Iris pigment epithelial cell (primary cell): ENCODE measurements at places on chromosomes 16 and 17.

DNA sequence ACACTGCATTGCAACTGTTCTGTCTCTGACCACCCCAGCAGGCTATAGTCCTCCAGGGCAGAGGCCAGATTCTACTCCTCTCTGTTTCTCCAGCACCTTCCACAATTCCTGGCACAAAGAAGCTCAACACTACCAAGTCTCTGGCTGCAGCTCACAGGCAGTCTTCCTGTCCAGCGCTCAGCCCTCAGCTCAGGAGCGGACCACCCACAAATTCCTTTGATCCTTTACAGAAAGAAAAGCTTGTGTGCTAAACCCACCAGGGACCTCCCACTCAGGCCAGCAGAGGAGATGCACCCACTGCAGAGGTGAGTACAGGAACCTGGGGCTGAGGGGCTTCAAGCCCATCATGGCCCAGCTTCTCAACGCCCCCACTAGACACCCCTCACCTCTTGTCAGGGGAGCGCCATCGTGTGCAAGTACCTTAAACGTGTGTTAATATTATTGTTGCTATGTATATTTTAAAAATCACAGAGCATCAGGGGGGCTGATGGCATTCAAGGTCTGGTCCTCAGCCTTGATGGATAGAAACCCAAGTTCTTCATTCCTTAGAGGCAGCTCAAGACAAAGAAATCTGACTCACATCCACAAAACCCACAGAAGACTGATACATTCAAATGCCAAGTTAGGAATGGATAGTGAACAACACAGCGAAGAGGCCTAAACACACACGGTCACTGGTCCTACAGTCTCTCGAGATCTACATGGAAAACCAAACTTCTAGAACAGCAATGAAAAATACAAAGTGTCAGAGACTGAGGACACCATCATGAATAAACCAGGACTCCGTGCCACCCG is 8.4 kb downstream of the HSDL1 start:
- peak; percentile 29 for DNase-seq

DNA sequence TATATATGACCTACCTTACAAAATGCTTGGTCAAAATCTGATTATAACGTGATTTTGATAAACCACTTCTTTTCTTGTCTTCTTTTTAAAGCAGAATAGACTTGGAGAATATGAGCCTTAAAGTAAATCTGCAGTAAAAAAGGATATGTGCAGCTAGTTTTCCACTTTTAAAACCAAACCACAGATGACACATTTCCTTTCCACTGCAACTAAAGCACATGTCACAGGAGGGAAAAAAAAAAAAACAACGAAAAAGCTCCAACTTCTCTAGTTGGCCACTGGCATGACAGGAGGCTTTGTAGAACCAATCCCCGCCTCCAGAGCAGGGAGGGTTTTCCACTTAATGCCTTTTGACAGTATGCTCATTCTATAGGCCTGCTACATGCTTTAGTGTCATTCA is at the start of gene EVI2A:
TSS of gene EVI2A (minus strand) at position 142 of the 400 bp plus-strand sequence. CDS start 2,609 bp downstream, outside the sequence.
- peak; percentile 92 for DNase-seq

- DNase-seq, result peak; percentile 37
Measured at GRCh38 chr16:50548125-50548908, at the start of gene NKD1. Gene NKD1, plus strand, starts transcription at chr16:50548396. Its CDS starts 158 bp downstream, at chr16:50548554.

DNA sequence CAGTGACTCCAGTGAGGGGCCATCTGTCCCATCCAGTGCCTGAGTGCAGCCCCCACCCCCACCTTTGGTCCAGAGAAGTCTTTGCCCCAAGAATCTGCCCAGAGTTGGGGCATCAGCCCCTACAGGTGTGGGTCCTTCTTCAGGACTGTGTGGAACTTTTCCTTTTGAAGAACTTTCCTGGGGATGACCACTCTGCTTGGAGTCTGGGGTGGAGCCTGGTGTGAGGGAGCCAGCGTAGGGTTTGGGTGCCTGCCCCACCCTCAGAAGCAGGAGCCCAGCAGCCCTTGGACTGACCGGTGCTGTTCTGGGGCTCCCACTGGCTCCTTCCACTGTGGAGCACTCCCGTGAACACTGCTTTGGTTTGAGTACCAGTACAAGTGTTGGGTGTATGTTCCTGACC is 19.3 kb downstream of the MPRIP start:
- no peak for DNase-seq

- DNase-seq, result peak; percentile 24
Measured at GRCh38 chr16:30104090-30104489, 8.1 kb upstream of the YPEL3 start.

- peak; percentile 14 for DNase-seq
Measured at GRCh38 chr17:80252871-80253270, 7.8 kb upstream of the RNF213 start.

GRCh38 chr17:67636834-67637520 is 80.8 kb upstream of the NOL11 start:
- DNase-seq, result peak; percentile 45

DNA sequence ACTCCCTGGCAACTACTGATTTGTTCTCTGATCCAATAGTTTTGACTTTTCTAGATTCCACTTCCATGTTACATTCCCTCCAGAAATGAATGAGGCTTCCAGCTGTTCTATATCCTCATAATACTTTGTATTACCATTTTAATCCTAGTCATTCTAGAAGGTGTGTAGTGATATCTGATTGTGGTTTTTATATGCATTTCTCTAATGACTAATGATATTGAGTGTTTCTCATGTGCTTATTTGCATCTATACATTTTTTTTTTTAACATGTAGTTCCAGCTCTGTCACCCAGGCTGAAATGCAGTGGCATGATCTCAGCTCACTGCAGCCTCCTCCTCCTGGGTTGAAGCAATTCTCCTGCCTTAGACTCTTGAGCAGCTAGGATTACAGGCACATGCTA is 7.3 kb downstream of the ADGRG5 start:
- no peak for DNase-seq

DNA sequence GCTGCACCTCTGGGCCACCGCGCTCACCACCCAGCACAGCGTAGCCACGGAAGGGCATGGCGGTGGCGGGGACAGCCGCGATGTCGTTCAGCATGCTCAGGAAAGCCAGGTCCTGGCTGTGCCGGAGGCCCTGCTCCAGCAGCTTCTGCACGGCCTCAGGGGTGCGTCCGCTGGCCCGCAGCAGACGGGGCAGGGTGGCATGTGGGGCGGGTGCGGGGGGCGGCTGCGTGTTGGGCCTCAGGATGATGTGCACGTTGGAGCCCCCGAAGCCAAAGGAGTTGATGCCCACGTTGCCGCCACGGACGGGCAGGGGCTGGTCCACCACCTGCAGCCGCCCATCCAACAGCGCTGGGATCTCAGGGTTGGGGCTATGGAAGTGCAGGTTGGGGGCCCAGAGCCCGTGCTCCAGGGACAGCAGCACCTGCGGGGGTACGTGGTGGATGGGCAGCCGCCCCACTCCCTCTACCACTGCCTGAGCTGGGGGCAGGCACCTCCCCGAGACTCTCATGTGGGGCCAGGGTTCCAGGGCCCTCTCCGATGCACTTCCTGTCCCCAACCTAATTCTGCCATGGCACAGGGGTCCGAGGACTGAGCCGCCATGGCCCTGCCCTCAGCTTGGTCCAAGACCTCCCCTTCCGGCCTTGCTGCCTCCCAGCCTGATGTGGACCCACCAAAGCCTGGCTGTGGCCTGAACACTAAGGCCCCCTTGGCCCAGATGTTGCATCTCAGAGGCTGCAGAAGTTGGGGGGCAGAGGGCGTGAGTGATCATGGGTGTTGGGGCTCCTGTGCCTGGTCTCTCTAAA is 6.6 kb downstream of the FASN start:
- DNase-seq, result no peak

DNA sequence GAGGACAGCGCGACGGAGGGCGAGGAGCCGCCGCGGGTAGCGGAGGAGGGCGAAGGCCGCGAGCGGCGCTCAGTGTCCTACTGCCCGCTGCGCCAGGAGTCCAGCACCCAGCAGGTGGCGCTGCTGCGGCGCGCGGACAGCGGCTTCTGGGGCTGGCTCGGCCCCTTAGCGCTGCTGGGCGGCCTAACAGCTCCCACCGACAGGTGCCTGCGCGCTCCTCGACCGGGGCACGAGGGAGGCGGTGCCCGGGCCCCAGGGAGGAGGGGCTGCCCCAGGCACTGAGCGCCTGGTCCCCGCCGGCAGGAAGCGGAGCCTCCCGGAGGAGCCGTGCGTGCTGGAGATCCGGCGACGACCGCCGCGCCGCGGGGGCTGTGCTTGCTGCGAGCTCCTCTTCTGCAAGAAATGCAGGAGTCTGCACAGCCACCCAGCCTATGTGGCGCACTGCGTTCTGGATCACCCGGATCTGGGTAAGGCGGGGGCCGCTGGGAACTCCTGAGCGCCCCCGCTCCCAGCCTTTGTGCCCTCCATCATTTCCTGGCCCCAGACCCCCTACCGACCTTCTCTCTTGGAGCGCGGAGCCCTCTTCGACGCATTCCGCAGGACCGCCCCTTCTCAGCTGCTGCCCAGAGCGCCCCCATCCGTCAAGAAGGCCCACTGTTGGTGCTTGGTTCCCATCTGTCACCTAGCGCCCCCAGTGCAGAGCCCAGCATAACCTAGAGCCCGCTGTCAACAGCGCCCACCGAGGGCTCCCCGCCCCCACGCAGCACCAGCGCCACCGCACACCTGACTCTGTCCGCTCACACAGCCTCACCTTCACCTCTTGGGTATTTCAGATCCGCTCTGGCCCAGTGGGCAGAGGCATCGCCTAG is 3.7 kb downstream of the C17orf50 start:
- DNase-seq, result peak; percentile 77

DNA sequence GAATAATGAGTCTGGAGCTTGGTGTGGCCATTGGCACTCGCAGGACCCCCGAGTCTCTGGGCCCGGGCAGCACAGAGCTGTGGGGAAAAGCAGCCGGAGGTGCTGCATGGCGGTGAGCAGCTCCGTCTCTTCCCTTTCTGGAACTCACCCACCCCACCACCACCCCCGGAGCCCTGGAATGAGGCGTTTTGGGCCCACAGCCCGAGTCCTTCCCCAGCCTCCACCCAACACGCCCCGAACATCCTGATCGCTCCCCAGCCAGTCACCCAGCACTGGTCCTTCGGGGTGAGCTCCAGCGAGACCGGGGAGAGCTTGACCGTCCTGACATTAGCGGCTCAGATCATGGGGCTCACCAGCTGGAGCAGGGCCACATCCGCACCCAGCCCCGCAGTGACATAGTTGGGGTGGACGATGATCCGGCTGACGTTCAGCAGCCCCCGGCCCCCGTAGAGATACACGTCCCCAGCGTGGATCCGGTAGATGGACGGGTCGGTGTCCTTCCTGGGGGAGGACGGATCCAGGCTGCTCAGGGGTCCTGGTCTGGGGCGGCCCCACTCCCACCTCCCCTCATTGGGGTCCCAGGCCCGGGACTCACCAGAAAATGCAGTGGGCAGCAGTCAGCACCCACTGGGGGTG is 6.5 kb downstream of the TPSD1 start:
- no peak for DNase-seq

DNA sequence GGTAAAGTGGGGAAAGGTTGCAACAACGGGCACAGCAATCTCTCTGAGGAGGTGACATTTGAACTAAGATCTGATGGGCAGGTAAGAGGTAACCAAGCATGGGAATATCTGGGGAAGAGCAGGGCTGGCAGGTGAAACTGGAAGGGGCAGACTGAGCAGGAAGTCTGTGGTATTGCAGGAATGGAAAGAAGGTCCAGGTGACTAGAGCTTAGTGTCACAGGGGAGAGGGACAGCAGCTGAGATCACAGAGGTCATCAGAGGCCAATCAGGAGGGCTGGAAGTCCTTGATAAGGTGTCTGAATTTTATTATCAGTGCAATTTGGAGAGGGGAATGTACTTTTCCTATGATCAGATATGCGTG is 73.3 kb upstream of the DHX40 start:
- DNase-seq, result no peak

- DNase-seq, result no peak
Measured at GRCh38 chr17:81090361-81091136, 55.6 kb downstream of the BAIAP2 start.

- DNase-seq, result no peak
Measured at GRCh38 chr17:72426948-72427760, 306.3 kb downstream of the SOX9 start.

DNA sequence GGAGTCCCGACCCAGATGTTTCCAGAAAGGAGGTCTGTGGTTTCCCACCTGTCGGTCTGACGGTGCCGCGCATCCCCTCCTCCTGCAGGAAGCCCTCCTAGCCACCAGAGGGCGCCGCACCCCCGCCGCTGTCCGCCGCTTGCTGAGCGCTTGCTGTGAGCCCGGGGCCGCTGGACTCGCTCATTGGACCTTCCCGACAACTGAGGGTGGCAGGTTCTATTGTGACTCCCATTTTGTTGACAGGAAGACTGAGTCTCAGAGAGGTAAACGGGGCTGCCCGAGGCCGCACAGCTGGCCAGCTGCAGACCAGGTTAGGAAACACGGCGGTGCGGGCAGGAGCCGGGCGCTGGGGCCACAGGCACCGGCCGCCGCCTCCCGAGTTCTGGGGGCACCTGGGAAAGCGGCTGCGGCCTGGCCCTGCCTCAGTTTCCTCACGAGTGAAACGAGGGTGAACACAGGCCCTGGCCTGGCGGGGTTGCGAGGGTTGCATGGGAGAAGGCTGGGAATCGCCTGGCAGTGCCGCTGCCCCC is 191.1 kb upstream of the CIBAR2 start:
- no peak for DNase-seq

DNA sequence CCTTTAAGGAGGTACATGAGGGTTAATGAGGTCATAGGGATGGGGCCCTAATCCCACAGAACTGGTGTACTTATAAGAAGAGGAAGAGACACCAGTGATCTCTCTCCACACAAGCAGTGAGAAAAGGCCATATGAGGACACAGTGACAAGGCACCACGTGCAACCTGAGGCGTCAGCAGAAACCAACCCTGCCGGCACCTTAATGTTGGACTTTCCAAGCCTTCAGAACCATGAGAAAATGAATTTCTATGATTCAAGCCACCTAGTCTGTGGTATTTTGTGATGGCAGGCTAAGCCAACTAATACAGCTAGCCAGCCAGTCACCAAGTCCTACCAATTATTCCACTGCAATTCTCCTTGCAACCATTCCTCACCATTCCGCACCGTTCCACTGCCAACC is 39.5 kb downstream of the COPRS start:
- no peak for DNase-seq

GRCh38 chr17:58004060-58004459 is 3.0 kb downstream of the SRSF1 start:
- no peak for DNase-seq
